CD4-positive, alpha-beta T cell treated with Interleukin-15 for 4 hours (primary cell): ENCODE measurements at places on chromosomes 7 and 10.

DNA sequence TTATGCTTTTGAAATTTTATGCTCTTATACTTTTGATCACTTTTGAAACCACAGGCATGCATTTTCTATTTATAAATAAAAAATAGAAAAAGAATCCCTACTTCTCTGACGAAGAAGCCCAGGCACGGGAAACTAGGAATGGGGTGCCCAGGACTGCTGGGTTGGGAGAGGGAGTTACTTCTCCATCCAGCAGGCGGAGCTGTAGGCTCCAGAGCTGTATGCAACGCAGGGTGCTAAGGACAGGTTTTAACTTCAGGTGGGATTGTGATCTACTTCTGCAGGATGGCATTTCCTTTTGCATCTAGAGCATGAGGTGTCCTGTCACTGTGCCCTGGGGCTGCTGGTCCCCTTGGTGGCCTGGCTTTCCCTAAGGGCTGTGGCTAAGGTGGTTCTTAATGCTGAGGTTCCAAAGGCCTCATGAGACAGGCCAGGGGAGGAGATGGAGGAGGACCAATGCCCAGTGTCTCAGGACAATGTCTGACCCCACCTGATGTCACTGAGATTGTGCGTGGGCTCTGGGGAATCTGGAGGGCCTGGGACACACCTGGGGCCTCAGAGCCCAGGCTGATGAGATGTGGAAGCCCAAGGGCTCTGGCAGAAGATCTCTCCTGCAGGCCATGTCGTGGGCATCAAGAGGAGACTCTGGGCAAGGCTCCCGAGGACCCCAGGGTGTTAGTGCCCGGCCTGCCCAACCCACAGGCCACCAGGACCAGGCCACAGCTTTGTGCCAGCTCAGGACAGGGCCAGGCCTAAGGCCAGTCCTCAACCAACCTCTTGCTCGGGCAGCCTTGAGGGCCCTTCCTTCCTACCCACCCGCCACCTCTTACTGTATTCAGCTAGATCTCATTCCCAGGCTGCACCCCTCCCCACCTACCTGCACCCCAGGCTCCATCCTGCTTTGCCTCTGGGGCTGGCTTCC, 507 bp downstream of the CCDC201 start:
- DNase-seq = no peak

DNA sequence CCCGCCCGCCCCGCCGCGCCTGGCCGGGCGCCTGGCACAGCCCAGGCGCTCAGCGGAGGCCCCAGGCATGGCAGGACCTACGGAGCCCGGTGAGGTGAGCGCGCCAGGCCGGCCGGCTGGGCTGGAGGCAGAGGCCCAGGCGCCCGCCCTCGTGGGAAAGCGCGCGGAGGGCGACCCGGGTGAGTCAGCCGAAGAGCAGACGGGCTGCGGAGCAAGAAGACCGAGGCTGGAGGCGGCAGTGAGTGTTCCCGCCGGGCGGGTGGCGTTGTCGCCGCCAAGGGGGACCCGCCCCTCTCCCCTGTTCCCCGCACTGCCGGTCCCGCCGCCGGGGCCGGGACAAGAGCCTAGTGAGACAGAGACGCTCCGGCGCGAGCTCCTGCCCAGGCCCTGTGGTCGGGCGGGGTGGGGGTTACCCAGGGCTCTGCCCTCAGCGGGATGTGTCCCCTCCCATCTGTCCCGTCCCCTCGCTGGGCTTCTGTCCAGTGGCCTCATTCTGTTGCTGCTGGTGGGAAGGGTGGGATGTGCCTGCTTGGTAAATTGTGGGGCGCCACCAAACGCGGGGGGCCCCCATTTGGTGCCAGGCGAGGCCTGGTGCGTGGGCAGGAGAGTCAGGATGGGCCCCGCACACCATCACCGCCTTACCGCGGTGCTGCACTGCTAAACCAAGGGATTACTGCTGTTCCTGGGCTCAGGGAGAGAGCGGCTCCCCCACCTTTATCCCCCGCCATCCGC, 17.0 kb upstream of the NODAL start:
- peak; percentile 16 for DNase-seq

DNA sequence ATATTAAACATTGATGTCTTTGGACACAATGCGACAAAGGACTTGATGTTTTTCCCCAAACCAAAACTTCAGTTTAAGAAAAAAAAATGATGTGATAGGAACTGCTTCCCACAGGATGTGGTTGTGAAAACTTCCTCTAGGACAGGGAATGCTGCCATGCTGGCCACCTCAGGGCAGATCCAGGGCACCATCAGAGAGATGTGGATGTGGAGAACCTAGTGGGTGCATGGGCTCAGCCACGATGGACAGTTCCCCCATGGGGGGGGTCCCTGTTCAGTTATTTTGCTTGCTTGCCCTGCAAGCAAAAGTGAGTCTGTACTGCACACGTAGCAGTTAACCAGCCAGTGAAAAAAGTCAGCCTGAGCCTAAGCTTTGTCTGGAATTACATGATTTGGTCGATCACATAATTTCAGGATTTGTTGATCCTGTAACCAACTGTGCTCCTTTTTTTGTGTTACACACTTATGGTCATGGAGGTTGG, 36.3 kb downstream of the LAMB4 start:
- DNase-seq = no peak

GRCh38 chr7:117630501-117630900, 150.7 kb downstream of the CFTR start:
- DNase-seq = no peak

DNA sequence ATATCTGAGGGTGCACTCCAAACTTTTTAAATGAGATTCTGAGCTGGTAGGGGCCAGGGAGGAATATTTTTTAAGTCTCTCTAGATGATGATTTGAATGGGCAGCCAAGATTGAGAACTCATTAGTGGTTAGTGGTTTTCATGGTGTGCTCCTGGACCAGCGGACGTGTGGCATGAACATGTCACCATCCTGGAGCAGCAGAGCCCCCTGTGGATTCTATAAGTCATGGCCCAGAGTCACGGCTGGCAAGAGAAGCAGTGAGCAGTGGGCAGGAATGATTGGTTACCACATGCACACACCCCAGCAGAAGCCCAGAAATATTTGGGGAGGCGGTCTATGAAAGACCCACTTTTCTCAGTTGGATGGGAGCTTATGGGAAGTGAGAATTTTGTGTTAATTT, 21.2 kb upstream of the UCN3 start:
- DNase-seq = peak; percentile 19

- DNase-seq = no peak
These were observed 483.1 kb downstream of the GALNT17 start for GRCh38 chr7:71615017-71615416.

DNA sequence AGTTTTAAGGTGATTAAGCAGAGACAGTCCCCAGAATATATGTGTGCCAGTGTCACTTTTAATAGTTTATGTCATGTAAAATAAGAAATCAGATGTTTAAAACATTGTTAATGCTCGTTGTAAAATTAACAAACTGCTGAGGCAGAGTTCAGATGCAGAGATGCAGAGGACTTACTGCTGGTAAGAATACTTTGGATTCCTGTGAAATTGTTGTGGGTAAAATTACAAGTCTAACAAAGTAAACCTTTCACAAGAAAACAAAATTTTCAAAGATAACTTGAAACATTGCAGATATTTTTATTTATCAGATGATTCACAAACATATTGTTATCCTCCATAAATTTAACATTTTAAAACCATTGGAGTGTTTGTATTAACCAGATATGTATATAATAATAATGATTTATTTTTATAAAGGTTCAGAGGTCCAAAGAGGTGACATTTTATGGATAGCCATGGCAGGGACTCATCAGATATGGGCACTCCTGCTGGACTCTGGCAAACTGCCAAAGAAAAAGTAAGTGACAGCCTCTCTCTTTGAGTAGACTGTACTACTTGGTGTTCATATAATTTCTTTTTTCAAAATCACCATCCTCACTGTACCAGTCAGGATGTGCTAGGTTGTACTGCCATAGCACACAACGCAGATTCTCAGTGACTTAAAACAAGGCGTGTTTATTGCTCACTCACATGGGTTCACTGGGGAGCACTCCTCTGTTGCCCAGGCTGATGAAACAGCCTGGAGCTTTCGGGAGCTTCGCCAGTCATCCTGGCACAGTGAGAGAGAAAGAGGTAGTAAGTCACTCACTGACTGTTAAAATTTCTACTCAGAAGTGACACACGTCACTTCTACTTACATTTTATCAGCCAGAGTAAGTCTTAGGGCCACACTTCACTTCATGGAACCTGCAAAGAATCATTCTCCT, 43.5 kb downstream of the NHLRC2 start:
- no peak for DNase-seq

DNA sequence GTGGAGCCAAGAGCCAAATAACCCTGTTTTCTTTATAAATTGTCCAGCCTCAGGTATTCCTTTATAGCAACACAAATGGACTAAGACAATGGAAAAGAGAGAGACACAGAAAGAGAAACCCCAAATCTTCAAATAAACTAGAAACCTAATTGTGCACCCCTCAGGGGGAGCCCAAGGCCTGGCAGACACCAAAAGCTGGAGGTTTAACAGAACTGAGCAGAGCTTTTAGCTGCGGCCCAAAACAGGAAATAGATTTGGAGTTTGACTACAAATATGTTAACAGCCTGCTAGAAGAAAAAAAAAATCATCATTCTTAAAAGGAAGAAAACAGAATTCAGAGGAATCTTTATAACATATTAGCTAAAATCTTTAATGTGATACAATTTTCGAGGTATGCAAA, 1135.0 kb downstream of the GATA3 start:
- DNase-seq = no peak
